Activated CD4-positive, alpha-beta T cell treated with anti-CD3 and anti-CD28 coated beads for 36 hours (primary cell): ENCODE measurements at places on chromosomes 6 and 20. TPM values are rescaled to one million over a fixed set of nuclear protein-coding genes. Genes with fewer than 3 reads are reported as not detected.

DNA sequence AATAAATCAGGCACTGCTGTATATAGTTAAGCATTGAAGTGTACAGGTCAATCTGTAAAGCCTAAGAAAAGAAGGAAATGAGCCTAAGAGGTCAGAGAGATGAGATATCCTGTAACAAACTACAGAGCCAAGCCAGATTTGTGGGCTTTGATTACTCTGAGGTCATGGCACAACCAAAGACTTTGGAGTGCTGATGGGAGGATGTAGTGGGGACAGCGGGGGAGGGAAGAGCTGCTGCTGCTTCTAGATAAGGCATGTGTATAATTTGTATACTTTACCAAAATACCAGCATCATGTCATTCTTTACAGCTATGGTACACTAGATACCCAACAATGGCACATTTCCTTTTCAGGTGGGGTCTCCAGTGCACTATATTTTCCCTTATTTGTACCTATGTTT lies 102.5 kb downstream of the OGFRL1 start:
- DNase-seq = no peak

- no peak for DNase-seq
Observed at GRCh38 chr6:24053057-24053456, 73.0 kb upstream of the NRSN1 start.

Gene NSFL1C
- 78.1 TPM for total RNA-seq

Gene MDN1
- total RNA-seq = 59.5 TPM
